Hematopoietic multipotent progenitor cell treated with erythropoietin and hydrocortisone succinate and interleukin-3 and kit ligand, for 15 days (in vitro differentiated cells): ENCODE measurements at places on chromosomes 7 and 10.

DNA sequence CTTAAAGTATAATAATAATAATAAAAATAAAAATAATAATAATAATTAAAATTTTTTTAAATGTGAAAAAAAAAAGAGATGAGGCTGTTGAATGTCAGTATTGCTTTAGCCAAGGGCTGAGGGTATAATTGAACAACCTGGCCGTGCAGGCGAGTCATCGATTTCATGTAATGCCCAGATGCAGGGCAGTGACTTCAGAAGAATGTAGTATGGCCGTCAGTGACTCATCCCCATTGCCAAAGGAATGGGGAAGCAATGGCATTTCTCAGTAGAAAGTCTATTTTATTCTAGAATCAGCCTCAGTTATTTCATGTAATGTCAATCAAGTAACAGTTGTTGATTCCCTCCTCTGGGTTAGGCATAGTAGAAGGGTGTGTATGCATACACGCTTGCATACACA is 516.4 kb downstream of the GLRX3 start:
- no peak for DNase-seq

DNA sequence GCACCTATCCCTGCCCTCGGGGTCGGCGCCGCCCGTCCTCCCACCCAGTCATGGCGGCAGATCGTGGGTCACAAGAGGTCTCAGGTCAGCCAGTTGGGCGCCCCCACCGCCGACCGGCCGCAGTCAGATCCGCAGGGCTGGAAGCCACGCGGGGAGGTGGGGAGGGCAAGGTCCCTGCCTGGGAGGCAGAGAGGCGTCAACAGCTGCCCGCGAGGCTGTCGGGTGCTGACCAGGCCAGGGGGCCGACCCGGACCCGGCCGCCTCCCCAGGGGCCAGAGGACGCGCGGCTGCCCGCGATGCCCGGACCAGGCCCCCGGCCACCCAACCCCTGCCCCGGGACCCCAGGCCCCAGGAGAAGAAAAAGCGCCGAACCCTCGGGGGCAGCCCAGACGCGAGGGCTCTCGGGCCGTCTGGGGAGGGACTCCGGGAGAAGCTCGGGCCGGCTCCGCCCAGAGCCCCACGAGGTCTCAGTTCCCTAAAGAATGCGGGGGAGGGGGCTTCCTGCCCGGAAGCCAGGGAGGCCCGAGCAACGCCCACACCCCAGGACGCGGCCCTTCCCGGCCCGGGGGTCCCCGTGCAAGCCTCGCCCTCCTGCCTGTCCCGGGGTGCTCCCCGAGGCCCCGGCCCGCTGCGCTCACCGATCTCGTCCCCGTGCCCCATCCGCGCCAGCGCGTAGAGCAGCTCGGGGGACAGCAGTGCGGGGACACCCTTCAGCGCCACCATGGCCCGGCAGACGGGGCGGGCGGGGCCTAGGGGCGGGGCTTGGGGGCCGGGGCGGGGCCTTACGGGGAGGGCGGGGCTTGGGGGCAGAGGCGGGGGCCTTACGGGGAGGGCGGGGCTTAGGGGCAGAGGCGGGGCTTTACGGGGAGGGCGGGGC is at the start of gene FUOM:
Gene FUOM (minus strand): TSS at position 735 of the 877 bp plus-strand sequence. CDS start 12 bp downstream, at position 723.
- peak; percentile 30 for DNase-seq

DNA sequence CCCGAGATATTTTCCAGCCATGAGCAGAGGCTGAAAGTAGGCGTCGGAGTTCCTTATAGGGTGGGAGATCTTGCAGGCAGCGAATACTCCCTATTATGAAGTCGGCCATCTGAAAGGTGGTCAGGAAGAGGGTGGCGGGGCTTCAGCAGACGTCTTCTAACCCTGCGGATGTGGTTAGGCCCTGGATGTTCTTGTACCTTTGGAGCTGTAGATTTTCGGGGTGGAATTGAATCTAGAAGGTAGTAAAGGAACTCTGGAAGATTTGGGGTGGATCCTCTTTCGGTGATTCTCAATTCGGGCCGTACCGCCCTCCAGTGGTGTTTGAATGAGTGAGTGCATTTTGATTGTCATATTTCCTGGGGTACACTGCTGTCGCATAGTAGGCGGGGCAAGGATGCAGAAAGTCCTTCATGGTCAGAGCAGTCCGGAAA is 635 bp downstream of the NUP205 start:
- DNase-seq, result peak; percentile 70

DNA sequence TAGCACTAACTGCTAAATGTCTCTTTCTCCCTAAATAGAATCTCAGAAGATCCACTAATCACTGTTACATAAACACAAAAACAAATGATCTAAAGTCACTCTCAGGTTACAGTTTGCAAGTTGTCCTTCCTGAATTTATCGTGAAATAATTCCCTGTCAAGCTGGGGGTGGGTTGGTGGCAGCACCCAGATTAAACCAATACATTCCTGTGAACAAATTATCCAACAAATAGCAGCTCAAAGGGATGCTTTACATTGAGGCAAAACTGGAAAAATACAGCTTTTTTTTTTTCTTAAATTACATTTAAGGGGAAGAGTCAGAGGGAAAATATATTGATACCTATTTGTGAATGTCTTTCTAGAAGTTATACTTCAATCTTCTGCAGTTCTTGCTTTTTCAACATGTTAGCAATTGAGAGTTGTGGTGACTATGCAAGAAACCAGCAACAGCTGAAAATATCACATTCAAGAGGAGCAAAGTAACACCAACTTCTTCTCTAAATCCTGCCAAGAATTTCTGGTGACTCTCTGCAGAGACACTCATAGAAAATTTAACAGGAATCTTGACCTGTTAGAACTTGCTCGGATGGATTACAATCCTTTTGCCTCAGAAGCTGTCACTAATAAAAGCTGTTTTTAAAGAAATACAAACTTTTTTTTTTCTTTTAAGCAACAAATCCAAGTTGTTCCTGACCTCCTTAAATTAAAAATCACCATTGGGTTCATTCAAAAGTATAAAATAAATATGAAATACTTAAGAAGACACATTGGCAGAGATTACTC is 18.9 kb downstream of the LMOD2 start:
- DNase-seq, result no peak

GRCh38 chr7:80634505-80634904 is 3.9 kb upstream of the CD36 start:
- DNase-seq, result no peak

- no peak for DNase-seq
Observed at GRCh38 chr7:127609297-127609696, 8.6 kb downstream of the PAX4 start.

DNA sequence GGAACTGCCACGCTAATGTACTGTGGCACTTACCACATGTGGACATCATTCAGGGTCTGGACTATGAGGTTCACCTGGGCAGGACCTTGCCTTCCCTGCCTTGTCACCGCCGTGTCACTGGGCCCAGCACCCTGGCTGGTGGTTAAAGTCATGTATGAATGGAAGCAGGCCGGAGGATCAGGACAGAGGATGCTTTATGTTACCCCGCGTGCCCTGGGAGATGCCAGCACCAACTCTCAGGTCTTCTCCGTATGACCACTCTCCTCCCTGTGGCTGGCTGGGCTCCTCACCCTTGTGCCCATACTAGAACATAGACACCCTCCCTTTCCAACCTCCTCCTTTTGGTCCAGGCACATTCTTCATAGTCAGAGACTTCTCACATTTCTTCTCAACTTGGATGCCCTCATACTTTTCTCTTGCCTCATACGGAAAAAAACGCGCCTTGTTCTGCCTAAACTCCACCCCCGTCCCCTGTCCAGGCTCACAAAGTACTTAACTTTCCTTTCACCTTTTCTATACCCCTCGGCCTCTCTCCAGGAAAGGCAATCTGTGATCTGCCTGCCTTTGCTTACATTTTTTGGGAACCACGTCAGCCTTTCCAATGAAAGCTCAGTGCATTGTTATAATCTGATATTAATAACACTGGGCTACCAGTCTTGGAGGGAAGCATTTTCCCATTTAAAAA is 240.0 kb downstream of the TEX36 start:
- DNase-seq, result no peak

DNA sequence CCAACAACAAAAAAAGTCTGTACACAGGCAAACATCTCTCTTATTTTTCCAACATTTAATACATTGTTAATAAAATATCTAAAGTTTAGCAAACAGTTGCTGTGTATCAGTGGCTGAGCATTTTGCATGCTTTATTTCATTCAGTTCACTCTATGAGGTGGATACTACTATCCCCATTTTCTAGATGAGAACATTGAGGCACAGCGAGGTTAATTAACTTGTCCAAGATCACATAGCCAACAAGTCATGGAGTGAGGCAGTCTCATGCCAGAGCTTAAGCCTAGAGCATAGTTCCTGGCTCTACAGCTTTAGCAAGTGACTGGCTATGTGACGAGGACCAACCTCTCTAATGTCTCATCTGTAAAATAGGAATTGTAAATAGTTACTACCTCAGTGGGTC is 4.4 kb downstream of the GATAD1 start:
- DNase-seq, result no peak

GRCh38 chr10:121373411-121373810 is 224.8 kb downstream of the FGFR2 start:
- DNase-seq, result no peak

DNA sequence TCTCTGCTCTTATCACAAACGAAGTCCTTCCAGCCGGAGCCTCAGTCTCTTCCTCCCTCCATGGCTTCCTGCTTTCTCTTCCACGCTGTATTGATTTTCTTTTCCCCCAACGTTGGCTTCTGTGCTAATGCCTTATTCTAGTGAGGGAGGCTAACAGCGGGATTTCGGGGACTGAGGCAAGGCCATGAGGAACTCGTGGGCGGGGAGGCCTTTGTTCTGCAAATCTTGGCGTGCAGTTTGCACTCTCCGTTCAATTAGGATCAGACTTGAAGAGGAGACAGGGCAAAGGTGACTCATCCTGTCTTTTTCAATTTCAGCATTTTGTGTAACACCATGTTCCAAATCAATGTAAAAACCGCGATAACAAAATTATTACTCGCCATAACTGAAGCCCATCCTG is 25.3 kb downstream of the EN2 start:
- DNase-seq, result no peak

GRCh38 chr10:74177140-74177677 is 26.2 kb downstream of the ADK start:
- DNase-seq, result peak; percentile 38

- no peak for DNase-seq
Observed at GRCh38 chr10:29204070-29204800, 84.6 kb upstream of the LYZL1 start.
